ENCODE measurements at places on chromosomes 3 and 15.

- DNase-seq: no peak
These were observed 54.8 kb upstream of the TNFSF10 start for GRCh38 chr3:172577987-172578570.

DNA sequence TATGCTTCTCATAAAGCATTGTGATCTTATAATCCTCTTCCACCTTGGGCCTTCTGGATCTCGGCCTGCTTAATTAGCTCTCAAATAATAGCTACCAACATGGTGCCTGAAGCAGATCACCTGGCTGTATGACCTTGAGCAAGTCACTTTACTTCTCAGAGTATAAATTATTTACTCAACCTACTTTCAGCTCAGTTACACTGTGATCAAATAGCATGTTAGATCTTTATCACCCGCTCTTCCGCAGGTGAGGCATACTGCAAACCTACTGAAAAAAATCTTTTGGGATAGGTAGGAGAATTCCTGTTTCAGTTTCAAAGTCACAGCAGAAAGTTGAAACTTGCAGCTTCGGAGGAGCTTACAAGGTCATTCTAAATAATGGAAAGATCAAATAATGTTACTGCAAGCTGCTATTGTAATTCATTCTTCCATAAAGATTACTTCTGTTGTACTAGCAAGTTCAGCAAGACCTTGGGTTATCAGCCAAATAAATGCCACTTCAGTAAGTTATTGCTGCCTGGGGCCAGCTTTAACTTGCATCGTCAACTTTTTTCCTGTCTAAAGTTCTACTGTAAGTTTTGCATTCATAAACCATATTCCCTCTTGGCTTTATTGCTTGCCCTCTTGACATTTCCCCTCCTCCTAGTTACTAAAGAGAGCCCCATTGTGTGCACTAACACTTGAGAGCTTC, 268.4 kb upstream of the ATP11B start:
- DNase-seq: no peak

DNA sequence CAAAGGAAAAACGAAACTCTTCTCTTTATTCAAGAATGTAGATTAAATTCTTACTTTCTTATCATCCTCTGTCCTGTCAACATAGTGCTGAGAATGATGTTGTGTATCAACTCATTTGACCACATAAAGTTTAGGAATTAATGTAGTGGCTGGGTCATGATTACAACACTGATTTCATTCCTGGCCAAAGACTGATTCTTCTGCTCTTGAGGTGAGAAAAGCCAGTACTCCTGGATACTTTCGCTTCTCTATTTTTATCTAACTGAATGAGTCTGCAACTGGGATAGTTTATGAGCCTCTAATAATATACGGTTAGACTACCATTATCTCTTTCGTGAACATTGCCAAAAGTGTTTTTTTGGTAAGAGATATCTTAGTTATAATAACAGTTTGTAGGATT, 173.0 kb downstream of the LPP start:
- DNase-seq: no peak

- DNase-seq: no peak
These were observed 21.6 kb upstream of the RGMA start for GRCh38 chr15:93110502-93111040.

- DNase-seq: no peak
These were observed 527.9 kb upstream of the TBL1XR1 start for GRCh38 chr3:177725165-177725564.
